ENCODE measurements at places on chromosomes 5 and 9.

DNA sequence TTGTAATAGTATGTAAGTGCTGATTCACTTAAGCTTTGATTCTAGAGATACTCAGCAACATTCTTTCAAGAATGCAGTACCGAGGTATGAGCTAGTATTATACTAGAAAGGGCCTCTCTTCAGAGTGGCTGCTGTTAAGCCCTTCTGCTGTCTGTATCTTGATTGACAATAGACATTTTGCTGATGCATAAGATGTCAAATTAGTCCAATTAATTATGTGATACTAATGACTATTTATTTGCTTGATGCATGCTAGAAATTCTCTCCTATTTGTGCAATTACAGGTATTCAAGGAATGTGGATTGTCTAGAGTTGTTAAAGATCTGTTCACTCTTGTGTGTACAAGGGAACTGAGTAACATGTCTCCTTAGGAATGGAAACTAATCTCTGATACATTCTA, 92.3 kb upstream of the PTGER4 start:
- DNase-seq = no peak

DNA sequence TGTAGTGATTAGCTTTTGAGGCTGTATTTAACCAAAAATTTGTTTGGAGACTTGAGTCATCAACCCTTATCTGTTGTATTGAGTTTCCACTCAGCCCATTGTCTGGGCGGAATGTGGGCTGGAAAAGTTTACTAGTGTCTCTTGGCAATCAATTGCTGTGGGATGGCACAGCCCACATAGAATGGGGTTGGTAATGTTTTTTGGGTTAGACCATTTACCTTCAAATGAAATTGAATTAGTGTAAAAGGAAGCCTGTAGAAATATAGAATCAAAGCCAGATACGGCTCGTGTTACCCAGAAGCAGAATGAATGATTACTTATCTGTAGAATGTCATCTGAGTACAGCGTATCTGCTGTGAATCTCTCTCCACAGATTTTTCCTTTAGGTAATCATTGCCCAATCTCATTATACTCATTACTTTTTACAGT, 142.9 kb downstream of the AOPEP start:
- DNase-seq = no peak

- DNase-seq = no peak
Observed at GRCh38 chr9:26939955-26940711, 6.9 kb downstream of the PLAA start.

DNA sequence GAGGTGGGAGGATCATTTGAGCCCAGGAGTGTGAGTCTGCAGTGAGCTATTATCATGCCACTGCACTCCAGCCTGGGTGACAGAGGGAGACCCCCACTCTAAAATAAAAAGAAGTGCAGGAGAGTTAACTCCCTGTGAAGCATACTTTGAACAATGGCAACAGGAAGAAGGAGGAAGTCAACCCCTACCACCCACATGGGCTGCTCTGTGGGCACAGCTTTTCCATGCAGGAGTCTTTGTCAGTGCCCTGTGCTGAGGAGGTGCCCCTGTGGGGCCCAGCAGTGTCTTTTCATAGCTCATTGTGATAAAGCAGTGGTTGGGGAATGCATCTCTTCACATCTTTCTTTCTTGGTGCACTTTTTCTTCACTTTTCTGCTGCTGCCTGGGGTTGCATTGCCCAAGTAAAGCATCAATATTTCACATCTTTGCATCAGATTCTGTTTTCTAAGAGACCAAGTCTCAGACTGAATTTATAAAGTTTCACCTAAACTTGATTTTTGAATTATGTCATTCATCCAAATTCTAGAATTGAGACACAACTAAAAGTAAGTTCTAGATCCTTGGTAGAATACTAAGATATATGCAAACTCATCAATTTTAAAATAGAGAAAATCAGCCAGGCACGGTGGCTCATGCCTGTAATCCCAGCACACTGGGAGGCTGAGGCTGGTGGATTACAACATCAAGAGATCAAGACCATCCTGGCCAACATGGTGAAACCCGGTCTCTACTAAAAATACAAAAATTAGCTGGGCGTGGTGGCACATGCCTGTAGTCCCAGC, 316.6 kb downstream of the DNAH5 start:
- no peak for DNase-seq

- DNase-seq = no peak
Observed at GRCh38 chr5:21791304-21791703, 1061.8 kb downstream of the CDH12 start.

DNA sequence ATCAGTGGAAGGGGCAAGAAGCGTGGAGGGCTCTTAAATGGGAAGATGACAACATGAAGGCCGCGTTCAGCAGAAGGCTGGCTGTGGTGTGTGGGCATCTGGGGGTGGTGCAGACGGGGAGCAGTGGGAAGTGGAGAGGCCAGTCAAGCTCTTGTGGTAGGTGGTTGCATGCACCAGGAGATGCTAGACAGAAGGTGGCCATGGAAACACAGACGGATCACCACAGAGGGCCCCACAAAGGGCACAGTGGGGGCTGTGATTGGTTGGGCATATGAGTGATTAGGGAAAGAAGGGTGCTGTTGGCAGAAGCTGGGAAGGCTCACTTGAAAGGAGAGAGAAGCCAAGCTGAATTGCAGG, 14.7 kb downstream of the MTMR12 start:
- no peak for DNase-seq

DNA sequence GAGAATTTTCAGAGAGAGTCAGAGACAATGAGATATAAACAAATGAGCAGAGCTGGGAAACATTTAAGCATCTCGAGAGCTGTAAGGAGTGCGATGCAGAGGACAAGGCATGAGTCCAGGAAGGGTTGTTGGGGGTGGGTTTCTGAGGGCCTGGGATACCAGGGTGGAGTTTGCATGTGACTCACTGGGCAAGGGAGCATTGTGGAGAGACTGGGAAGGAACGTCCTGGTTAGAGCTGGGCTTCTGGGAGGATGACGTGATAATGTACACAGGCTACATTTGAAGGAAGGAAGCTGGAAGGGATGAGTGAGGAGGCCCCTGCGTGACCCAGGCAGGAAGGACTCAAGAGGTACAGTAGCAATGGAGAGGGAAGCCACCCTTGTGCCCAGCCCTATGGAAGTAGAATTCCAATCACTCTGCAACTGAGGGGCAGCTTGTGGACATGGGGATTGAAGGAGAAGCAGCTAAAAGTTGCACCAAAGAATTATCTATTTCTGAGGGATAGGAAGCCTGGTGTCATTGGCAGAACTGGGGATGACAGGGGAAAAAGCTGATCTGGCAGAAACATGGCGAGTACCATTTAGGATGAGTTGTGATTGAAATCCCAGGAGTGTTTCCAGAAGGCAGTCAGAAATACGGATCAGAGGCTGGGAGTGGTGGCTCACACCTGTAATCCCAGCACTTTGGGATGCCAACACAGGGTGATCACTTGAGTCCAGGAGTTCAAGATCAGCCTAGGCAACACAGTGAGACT, 59.3 kb upstream of the AFAP1L1 start:
- DNase-seq = no peak

GRCh38 chr5:132591145-132591544, 34.4 kb downstream of the RAD50 start:
- no peak for DNase-seq

DNA sequence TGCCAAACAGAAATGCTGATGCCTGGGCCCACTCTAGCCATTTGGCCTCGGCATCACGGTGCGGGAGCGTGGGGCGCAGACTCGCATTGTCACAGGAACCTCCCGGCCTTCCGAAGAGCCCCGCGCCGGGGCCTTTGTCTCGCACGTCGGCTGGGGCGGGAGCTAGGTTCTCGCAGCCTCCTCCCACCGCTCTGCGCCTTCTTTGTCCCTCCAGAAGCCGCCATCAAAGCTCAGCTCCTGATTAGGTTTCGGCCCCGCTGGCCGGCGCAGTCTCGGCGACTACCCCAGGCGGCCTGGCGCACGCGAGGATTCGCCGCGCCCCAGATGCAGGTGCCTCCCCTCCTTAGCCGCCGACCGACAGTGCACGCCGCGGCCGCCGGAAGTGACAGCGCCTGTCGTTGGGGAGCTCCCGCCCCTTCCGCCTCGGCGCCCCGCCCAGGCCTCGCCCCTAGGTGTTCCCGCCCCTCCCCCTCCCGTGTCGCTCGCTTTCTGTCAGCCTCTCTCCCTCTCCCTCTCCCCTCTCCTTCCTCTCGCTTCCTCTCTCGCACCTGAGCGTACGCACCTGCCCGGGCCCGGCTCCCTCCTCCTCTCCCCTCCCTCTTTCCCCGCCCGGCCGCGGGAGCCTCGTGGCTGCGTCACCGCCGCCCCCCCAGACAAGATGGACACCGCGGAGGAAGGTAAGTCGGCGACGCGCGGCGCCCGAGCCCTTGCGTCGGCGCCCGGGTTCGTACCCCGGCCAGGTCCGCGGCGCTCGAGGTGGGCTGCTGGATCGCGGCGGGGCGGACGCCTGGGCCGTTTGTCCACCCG, at the start of gene MARCHF6:
Gene MARCHF6, plus strand, starts transcription at position 455 of the 807 bp plus-strand sequence. Its CDS starts 204 bp downstream, at position 659.
- peak; percentile 95 for DNase-seq

DNA sequence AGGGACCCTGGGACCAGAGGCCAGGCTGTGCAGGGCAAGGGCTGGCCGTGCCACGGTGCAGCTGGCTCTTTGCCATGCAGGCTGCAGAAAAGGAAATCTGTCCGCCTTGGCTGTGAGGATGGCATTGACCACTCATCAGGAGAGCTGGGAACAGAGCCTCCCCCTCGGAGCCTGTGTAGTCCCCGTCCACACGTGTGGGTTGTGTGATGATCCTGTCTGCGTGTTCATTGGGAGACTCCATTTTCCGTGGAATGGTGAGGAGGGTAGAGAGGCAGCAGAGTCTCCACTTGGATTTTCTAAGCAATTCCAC, 47.7 kb downstream of the EHMT1 start:
- no peak for DNase-seq

DNA sequence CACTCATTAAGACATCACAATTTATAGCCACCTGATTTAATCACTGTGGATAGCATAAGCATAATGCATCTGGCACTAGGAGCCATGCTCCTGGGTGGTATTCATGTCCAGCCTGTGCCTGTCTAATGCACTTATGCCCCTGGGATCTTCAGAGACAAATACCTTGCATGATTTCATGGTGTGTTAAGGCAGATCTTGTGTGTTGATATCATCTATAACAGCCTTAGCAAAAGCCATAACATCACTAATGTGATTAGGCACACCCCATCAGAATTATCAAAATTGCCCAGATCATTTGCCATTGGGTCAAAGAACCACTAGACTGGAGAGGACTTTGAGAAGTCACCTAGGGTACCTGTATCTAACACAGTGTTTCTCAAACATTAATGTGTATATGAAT, 43.7 kb upstream of the SELENOP start:
- no peak for DNase-seq

DNA sequence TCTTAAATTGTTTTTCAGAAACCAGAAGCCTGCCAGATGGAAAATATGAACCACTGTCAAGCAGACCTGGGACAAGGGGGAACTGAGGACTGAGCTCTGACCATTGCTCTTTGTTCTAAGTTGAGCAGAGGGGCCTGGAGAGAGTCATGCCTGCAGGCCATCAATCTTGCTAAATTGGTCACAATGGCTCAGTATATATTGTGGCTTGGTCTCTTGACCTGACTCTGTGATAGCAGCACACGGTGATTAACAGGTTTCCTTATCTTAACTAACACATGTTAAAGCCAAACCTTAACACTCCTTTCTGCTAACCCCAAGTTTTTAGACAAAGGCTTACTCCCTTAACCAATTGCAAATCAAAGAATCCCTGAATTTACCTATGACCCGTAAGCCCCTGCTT, 1281.2 kb upstream of the NUDT12 start:
- no peak for DNase-seq

GRCh38 chr9:133121198-133121914, at the start of gene RALGDS:
Gene RALGDS (minus strand): TSS chr9:133121240. CDS start chr9:133121154, 86 bp downstream.
- DNase-seq = peak; percentile 71

DNA sequence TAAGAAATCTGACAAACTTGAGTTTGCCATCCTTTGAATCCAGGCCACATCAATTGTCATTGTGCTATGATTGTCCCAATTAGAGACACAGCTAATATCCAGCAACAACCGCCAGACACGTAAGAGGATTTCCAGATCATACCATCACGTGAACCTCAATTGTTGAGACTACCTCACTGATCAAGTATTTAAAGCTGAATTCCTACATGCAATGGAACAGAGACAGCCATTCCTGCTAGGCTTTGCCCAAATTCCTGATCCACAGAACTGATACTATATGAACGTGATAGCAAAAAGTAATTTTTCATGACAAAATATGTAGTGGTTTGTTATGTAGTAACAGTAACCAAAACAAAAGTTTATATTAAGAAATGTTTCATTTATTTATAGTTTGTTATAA, 657.7 kb downstream of the PRR16 start:
- no peak for DNase-seq

DNA sequence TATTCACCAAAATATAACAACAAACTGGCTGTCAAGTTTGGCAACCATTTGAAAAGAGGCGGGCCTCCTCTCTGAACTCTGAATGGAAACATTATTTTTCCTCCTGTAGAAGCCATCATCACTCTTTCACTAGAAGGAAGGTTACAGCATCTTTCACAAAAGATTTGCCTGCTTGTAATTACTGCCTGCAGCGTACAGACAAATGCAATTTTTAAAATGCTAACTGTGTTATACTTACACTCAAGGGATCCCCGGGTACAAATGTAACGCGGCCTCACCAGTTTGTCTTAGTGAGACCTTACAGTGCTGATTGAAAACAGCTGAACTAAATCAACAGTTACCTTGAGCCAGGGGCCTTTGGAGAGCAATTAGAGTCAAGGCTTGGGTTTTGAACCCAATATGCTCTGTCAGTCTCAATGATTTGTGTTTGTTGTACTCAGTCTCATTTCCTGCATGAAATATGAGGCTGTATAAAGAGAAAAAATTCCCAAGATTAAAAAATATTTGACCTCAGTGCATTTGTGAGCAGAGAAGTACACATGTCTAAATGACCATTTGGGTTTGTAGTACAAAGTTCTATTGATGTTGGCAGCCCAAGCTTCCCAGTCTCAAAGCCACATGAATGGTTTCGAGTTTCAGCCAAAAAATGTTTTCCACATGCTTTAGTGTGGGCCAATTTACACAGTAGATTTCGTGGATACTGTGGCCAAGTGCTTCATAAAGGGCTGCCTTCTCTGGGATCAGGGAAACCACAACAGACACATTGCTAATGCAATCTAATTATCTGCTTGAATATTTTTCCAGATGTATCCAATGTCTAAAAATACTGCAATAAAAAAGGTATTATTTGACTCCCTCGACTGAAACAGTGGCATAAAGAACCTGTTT, 500.0 kb downstream of the SPATA31D1 start:
- no peak for DNase-seq

- no peak for DNase-seq
Observed at GRCh38 chr5:140551872-140552271, 4.4 kb downstream of the EIF4EBP3 start.

DNA sequence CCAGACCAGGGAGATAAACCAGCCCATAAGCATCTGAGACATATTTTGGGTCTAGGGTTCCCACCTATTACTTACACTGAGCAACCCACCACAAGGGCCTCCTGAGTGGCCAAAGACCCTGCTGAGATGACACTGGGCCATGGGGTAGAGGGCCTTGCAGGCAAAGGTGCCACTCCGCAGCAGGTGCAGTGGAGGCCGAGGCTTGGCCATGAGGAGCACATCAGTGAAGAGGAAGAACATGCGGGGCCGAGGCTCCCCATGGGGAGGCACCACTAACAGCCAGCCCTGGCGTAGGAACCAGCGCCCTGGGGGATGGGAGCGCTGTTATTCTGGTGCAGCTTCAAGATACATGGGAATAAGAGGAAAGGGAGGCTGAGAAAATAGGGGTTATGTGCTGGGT, 2.6 kb downstream of the ARHGEF39 start:
- DNase-seq = no peak

Measured in NK-92 treated with Interleukin-12 subunit alpha and Interleukin-12 subunit beta, amount 100 ng/mL, for 24 hours (cell line).